ENCODE measurements at places on chromosomes 11 and 22.

- H3K4me1 ChIP-seq: no peaks in the 10 kb centered on the region
- DNase-seq: no peak
- H3K36me3 ChIP-seq: no peaks in the 10 kb centered on the region
- no peaks in the 10 kb centered on the region for H3K27me3 ChIP-seq
Observed at GRCh38 chr11:88266919-88267318, 70.6 kb downstream of the CTSC start.

DNA sequence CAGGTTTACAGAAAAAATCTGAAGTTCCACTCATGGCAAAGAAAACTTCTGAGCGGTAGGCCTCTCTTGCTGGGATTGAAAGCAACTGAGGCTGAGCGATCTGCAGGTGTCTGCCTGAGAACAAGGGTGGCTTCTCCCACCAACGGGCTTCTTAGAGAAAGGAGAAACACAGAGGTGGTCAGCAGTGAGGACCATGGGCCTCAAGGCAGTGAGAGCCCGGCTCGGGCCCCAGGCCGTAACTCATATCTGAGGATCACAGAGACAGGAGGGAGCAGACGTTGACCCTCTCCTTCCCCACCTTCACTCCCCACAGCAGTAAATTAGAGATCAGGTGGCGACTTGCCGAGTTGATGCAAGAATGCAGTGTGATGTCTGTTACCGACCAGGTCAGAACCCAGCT lies 50.9 kb upstream of the RTL6 start:
- no peak for DNase-seq
- H3K4me3 ChIP-seq: no peak overlapping the region
- no peaks in the 10 kb centered on the region for H3K4me1 ChIP-seq
- no peaks in the 10 kb centered on the region for H3K36me3 ChIP-seq

DNA sequence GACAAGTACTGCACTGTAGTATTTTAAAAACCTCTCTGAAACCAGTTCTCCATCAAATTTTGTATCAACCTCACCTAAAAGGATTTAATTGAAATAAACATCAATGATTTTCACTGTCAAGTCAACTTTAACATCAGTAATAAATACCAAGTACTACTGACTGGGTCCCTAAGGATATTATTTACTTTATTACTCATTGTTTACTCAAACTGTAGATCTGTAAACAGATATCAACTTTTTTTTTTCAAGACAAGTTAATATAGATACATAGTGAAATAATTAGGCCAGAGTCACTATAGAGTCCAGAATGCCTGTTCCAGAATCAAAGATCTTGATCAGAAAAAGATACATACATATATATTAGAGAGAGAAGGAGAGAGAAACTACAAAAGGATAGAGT lies 1.6 kb downstream of the RNF141 start:
- peaks cover 7% of the 10 kb centered on the region for H3K4me1 ChIP-seq
- peak overlapping the region; percentile 30 for H3K4me3 ChIP-seq
- no peaks in the 10 kb centered on the region for H3K27me3 ChIP-seq
- H3K36me3 ChIP-seq: no peaks in the 10 kb centered on the region
- no peak overlapping the region for H3K27ac ChIP-seq

DNA sequence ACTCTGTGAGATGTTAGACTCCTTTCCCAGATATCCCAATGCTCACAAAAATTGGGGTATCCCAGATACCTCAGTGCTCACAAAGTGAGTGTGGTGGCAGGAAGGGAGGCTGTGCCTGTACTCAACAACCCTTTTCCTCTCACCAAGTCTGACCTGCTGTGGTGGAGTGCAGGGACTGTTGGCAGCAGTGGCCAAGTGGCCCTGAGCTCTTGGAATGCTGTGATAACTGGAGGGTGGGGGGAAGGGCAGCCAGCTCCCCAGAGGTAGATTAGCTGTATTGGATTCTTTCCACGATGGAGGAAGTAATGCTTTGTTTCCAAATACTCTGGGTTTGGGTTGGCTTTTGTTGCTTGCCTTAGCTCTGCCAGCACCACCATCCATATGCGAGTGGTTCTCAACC lies 46.0 kb upstream of the OR9Q1 start:
- H3K4me3 ChIP-seq: no peak overlapping the region
- H3K27ac ChIP-seq: no peak overlapping the region
- H3K36me3 ChIP-seq: no peaks in the 10 kb centered on the region
- DNase-seq: no peak
- peaks cover 5% of the 10 kb centered on the region for H3K27me3 ChIP-seq

- no peaks in the 10 kb centered on the region for H3K27me3 ChIP-seq
- no peak overlapping the region for H3K27ac ChIP-seq
- DNase-seq: no peak
- no peak overlapping the region for H3K4me3 ChIP-seq
- peaks cover 9% of the 10 kb centered on the region for H3K4me1 ChIP-seq
Observed at GRCh38 chr11:9095421-9095820, 4.0 kb upstream of the SCUBE2 start.

DNA sequence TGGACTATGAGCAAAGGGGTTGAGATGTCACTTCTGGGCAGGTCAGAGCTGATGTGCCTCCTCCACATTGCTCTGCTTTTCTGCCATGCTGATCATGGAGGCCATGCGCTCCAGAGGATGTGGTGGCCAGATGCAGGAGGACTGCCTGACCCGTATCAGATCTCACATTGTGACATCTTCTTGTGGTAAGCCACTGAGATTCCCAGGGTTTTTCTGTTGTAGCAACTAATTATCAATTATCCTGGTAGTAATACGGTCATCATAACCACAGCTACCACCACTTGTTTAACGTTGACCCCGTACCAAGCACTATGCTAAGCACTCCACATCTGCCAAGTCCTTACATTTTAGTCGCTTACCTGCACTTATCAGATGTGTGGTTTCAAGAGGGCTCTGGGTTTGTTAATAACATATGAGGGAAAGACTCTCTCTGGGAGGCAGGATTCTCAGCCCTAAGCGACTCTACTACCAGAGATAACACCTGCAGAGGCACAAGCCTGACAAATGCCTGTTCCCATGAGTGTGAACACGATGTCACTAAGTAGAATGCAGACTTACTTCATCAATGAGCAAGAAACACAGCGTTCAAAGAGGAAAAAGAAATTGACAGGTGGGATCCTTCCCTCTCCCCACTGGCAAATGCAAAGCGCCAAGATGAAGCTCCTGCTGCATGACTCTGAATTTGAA lies 63.6 kb upstream of the TIMP3 start:
- H3K27ac ChIP-seq: no peak overlapping the region
- H3K4me1 ChIP-seq: no peaks in the 10 kb centered on the region
- no peak overlapping the region for H3K4me3 ChIP-seq
- no peaks in the 10 kb centered on the region for H3K27me3 ChIP-seq
- no peak for DNase-seq
- H3K36me3 ChIP-seq: no peaks in the 10 kb centered on the region

GRCh38 chr11:46982797-46983452 lies 46.4 kb downstream of the CSTPP1 start:
- H3K36me3 ChIP-seq: peaks cover 5% of the 10 kb centered on the region
- H3K4me1 ChIP-seq: peaks cover 7% of the 10 kb centered on the region
- DNase-seq: no peak

DNA sequence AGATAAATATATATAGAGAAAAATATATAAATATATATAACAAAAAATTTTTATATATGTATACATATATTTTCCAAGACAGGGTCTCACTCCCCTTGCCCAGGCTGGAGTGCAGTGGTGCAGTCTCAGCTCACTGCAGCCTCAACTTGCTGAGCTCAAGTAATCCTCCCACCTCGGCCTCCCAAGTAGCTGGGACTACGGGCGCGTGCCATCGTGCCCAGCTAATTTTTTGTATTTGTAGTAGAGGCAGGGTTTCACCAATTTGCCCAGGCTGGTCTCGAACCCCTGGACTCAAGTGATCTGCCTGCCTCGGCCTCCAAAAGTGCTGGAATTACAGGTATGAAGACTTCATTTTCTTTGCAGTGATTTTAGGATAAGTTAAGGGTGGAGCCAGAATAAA lies 38.9 kb upstream of the SEPTIN5 start:
- no peaks in the 10 kb centered on the region for H3K36me3 ChIP-seq
- no peak overlapping the region for H3K4me3 ChIP-seq
- no peaks in the 10 kb centered on the region for H3K4me1 ChIP-seq
- no peak for DNase-seq
- no peaks in the 10 kb centered on the region for H3K27me3 ChIP-seq

- H3K4me1 ChIP-seq: 0 out of 2 replicates have a peak, but pooled peaks cover 9% of the 10 kb centered on the region
- peak; percentile 46 for DNase-seq
- no peak overlapping the region for H3K27ac ChIP-seq
- no peak overlapping the region for H3K4me3 ChIP-seq
- no peaks in the 10 kb centered on the region for H3K27me3 ChIP-seq
Observed at GRCh38 chr11:72787216-72788104, 6.4 kb downstream of the STARD10 start.

- peaks cover 13% of the 10 kb centered on the region for H3K4me1 ChIP-seq
- DNase-seq: no peak
Observed at GRCh38 chr11:118417801-118418200, 16.4 kb downstream of the ATP5MG start.

- DNase-seq: no peak
- H3K36me3 ChIP-seq: no peaks in the 10 kb centered on the region
- H3K27me3 ChIP-seq: no peaks in the 10 kb centered on the region
- no peaks in the 10 kb centered on the region for H3K4me1 ChIP-seq
Observed at GRCh38 chr11:72525466-72525865, 91.1 kb upstream of the CLPB start.

Measured in SK-N-SH (cell line).